IPS DF 19.7 (cell line): ENCODE measurements at places on chromosomes 12 and 14.

- DNase-seq = no peak
Observed at GRCh38 chr12:80708259-80708974, 983 bp downstream of the MYF6 start.

GRCh38 chr12:75739912-75740311 is 228.5 kb upstream of the KRR1 start:
- DNase-seq = no peak

GRCh38 chr14:102007916-102008418 is 43.6 kb downstream of the DYNC1H1 start:
- DNase-seq = no peak

GRCh38 chr12:87518036-87518435 is 511.2 kb downstream of the C12orf50 start:
- DNase-seq = no peak

- no peak for DNase-seq
Observed at GRCh38 chr14:53108292-53109104, 44.6 kb downstream of the DDHD1 start.

GRCh38 chr12:131537267-131537958 is 173.5 kb upstream of the SFSWAP start:
- DNase-seq = peak; percentile 5

- DNase-seq = no peak
Observed at GRCh38 chr12:131852551-131853299, 24.5 kb downstream of the MMP17 start.
